Dorsolateral prefrontal cortex (tissue), 122 donors: ENCODE measurements at places on chromosomes 6 and 20. TPM values are rescaled to one million over a fixed set of nuclear protein-coding genes. Genes with fewer than 3 reads are reported as not detected.

The ZBTB46 gene
- 16.3 TPM for total RNA-seq

The SLC23A2 gene
- 88.7 TPM for total RNA-seq

The ISM1 gene
- total RNA-seq, result 1.6 TPM

The GTSF1L gene
- not detected for total RNA-seq

The CLPSL2 gene
- not detected for total RNA-seq
